Left hindlimb (tissue), 1 donor: ENCODE measurements at places on chromosomes 6 and 20.

GRCh38 chr6:100461278-100461916 lies 3.3 kb downstream of the SIM1 start:
- no peak for DNase-seq

- DNase-seq = no peak
These were observed 134.0 kb upstream of the DTNBP1 start for GRCh38 chr6:15796844-15797243.

- no peak for DNase-seq
These were observed 601.5 kb downstream of the MAFB start for GRCh38 chr20:40087496-40087895.

GRCh38 chr6:105326216-105326615 lies 76.7 kb downstream of the PREP start:
- peak; percentile 42 for DNase-seq
